IPS DF 6.9 (cell line): ENCODE measurements at places on chromosomes 1 and 21.

DNA sequence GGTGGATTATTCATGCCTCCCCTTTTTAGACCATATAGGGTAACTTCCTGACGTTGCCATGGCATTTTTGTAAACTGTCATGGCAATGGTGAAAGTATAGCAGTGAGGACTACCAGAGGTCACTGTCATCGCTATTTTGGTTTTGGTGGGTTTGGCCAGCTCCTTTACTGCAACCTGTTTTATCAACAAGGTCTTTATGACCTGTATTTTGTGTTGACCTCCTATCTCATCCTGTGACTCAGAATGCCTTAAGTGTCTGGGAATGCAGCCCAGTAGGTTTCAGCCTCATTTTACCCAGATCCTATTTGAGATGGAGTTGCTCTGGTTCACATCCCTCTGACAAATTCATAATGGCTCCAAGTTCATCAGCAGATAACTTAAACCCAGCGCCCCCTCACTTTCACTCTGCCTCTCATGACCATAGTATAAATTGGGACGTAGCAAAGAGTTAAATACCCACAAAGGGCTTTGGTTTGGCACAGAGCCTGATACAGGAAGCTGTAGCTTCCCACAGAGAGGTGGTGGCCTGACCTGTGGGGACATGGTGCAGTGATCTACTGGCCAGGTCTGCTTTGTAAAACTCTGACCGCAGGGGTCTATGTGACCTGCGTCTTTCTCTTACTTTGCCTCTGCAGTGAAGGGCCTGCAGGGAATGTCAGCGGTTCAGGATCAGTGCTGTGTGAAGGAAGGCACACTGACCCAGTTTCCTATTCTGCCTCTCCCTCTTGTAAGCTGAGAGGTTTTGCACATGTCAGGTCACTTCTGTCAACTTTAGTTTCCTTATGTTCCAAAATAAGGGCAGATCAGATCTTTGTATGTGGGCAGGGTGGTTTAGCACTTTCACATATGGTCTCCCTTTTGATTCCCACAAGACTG, 78.1 kb upstream of the ZNF644 start:
- DNase-seq = no peak

- DNase-seq = no peak
Observed at GRCh38 chr1:100073531-100073930, 59.2 kb downstream of the SASS6 start.

DNA sequence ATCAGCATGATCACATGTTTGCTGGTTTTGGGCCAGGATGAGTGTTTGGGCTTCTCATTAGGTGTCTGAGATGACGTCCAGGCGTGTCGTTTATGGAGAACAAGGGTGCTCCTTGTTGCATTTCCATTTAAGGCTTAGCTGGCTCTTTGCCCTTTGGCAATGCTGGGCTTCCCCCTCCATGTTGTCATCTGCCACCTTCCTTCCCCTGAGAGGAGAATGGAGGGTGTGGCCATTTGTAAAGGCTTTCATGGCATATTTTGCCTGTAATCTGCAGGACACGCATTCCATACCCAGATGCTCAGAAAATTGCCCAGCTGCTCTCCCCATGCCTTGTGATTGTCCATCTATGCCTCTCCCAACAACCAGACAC, 27.7 kb downstream of the PKP1 start:
- no peak for DNase-seq

DNA sequence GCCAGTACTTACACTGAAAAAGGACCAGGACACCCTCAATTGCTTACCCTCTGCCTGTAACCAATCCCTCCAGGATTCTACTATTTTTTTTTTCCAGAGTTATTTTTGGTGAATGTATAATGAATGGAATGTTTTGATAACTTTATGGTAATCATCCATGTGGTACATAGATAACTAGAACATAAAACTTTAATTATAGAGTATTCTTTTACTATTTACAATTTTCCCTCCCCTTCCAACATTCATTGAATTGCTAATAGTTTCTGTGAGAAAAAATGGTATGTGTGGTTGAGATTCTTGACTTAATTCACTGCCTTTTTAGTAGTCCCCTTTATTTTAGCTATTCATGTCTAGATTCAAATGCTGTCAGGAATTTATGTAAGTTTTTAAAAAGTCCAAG, 164.6 kb downstream of the CYYR1 start:
- DNase-seq = no peak

- no peak for DNase-seq
Observed at GRCh38 chr1:4674676-4675075, 20.3 kb downstream of the AJAP1 start.

DNA sequence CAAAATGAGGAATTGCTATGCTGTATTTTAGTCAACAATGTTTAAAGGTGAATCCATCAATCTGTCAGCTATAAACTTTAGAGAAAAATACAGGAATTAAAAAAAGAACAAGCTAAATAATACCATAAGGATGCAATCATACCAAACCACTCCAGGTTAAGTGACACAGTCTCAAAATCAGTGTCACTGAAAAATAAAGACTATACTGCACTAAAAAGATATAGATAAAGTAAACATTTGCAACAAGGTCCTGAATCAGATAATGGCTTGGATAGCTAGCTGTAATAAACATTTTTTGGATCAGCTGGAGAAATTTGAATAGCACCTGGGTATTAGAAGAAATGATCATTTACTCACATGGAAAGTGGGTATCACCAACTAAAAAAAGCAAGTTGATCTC, 7.8 kb downstream of the GPBP1L1 start:
- DNase-seq = no peak

DNA sequence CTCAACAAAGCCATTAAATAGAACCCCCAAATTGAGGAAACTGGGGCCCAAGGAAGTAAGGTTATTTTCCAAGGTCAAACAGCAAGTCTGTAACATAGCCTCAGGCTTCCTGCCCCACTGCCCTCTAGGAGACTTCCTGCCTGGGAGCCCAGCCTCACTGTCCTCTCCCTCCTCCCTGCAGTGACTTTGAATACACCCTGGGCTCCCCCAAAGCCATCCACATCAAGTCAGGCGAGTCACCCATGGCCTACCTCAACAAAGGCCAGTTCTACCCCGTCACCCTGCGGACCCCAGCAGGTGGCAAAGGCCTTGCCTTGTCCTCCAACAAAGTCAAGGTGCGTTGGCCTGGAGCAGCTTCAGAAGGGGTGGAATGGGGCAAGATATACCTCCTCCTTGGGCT, 18.3 kb downstream of the GRHL3 start:
- no peak for DNase-seq

- no peak for DNase-seq
Observed at GRCh38 chr1:225765982-225766674, 11.5 kb upstream of the SRP9 start.

GRCh38 chr1:228100822-228101613, 2.1 kb downstream of the C1orf35 start:
- no peak for DNase-seq

- no peak for DNase-seq
Observed at GRCh38 chr1:109356505-109356904, 41.2 kb downstream of the SORT1 start.

GRCh38 chr21:42179316-42179715, 39.6 kb upstream of the ABCG1 start:
- no peak for DNase-seq

- DNase-seq = no peak
Observed at GRCh38 chr21:28410256-28410655, 582.4 kb downstream of the LTN1 start.

DNA sequence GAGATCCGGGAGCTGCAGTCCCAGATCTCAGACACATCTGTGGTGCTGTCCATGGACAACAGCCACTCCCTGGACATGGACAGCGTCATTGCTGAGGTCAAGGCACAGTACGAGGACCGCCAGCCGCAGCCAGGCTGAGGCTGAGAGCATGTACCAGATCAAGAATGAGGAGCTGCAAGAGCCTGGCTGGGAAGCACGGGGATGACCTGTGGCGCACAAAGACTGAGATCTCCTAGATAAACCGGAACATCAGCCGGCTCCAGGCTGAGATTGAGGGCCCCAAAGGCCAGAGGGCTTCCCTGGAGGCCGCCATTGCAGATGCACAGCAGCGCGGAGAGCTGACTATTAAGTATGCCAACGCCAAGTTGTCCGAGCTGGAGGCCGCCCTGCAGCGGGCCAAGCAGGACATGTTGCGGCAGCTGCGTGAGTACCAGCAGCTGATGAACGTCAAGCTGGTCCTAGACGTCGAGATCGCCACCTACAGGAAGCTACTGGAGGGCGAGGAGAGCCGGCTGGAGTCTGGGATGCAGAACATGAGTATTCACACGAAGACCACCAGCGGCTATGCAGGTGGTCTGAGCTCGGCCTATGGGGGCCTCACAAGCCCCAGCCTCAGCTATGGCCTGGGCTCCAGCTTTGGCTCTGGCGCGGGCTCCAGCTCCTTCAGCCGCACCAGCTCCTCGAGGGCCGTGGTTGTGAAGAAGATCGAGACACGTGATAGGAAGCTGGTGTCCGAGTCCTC, 25.5 kb downstream of the ETV3L start:
- DNase-seq = peak; percentile 52

DNA sequence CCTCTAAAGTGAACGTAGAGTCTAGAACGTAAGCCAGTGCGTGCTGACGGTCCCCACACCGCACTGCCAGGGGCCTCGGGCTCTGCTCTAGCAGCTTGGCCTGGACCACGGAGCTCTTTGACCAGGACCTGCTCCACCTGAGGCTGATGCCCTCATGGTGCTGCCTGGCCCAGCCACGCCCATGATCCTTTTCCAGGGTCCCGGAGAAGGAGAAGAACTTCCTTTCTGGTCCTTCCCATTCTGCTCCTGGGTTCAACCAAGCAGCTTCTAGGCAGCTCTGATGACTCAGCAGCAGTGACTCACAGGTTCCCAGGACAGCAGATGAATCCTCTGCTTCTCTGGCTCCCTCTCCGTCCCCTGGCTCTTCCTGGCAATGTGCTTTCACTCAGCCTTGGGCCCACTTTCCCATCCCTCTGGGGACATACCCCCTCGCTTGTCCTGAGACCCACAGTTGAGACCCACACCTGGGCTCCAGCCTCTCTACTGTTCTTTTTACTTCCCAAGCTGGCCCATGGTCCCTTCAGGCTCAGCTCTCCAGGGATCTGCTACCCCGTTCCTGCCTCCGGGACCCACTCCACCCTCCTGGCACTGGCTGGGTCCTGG, 246.3 kb upstream of the RAB4A start:
- DNase-seq = no peak

- DNase-seq = no peak
Observed at GRCh38 chr1:208164609-208165008, 79.6 kb downstream of the PLXNA2 start.

DNA sequence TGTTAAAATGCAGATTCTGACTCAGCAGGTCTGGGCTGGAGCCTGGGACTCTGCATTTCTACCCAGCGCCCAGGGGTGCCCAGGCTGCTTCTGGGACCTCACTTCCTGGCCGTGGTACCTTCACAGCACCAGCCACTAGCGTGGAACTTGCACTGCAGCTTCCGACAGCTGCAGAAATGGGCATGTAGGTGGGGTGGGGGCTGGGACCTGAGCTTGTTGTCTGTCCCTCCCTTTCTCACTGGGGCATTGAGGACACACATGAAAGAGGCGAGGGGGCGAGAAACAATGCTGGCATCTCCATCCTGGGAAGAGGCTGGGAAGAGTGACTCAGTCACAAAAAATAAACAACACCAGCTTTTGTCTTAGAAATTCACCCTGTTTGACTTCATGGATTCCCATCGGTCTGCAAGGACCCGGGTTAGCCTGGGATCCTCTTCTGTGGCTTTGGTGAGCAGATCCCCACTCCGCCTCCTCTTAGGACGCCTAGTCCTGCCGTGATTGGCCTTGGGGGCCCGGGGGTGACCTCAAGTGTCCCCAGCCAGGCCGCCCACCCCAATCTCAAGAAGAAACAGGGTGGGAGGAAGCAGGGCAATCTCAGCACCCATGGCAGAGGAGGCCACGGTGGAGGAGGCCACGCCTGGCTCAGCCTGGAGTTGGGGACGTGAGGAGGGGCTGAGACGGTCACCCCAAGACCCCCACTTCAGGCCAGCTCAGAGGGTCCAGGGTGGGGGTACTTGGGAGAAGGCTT, 29.9 kb upstream of the POFUT2 start:
- DNase-seq = no peak

GRCh38 chr1:28656335-28656734, 7.9 kb downstream of the RNU11 start:
- DNase-seq = no peak

- no peak for DNase-seq
Observed at GRCh38 chr1:246680696-246681130, 43.5 kb upstream of the SCCPDH start.

DNA sequence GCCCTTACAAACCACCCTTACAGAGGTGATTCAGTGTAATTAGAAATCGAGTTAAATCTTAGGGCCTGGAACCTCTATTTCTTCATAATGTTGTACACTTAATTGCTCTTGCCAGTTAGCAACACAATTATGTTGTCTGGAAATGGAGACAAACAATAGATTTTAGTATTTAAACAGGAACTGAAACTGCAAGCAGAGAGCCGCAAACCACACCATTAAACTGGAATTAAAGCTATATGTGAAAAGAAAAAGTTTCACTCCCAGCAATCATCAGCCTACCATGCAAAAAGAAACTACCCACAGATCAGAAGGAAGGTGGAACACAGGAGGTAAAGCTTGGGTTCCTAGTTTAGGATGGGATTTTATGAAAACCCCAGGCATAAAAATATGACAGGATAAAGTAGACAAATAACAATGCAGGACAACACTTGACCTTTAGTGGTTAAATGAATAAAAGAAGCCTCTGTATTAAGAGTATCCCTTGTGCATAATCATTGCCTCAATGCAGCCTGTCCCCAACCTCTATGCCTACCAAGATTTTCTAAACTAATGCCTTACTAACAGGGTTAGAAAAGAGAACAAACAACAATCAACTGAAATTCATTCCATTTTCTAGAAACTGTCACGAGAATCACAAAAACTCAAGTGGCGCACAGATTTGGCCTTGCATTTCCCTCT, 304.3 kb upstream of the ESRRG start:
- DNase-seq = no peak

GRCh38 chr1:96820671-96821070, 99.1 kb downstream of the PTBP2 start:
- DNase-seq = no peak

DNA sequence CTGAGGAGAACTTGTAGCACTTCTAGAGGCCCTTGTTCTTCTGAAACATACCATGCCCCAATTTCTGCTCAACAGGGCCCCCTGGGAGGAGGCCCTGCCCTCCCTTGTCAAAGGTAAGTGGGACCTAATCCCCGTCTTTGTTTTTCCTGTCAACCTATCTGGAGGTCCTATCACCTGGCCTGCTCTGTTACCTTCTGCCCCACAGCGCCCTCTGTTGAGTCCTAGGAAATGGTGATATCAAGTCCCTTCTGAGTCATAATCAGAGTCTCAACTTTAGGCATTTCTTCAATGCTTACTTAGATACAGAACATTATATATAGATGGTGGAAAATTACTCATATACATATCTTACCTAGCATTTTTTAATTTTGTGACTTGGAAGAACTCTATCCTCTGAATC, 28.2 kb upstream of the FCRL4 start:
- peak; percentile 61 for DNase-seq

DNA sequence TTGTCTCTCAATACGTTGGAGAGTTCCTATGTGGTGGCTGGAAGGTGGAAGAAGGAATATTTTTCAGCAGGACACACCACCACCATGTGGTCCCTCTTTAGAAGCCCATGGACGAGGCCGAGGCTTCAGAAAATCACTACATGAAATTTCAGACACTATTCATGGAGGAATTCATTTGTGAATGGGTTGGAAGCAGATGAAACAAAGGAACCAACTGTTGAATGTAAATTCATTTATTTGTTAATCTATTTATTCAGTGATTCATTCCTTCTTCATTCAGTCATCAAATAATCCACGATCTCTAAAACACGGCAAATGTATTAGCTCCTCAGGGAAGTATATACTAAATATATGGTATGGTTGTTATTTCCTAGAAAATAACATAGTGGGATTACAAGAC, 12.2 kb downstream of the SLC35F3 start:
- DNase-seq = no peak

- DNase-seq = no peak
Observed at GRCh38 chr1:32303997-32304622, 12.2 kb downstream of the HDAC1 start.

- DNase-seq = no peak
Observed at GRCh38 chr1:206039046-206039973, 13.7 kb upstream of the RHEX start.
